Stimulated activated CD4-positive, alpha-beta T cell treated with anti-CD3 and anti-CD28 coated beads, Interleukin-4, amount 100 ng/mL, for 48 hours (primary cell): ENCODE measurements at places on chromosomes 16 and 17.
A peak's percentile ranks its signal among the peaks of the same experiment; 100 is the strongest.

DNA sequence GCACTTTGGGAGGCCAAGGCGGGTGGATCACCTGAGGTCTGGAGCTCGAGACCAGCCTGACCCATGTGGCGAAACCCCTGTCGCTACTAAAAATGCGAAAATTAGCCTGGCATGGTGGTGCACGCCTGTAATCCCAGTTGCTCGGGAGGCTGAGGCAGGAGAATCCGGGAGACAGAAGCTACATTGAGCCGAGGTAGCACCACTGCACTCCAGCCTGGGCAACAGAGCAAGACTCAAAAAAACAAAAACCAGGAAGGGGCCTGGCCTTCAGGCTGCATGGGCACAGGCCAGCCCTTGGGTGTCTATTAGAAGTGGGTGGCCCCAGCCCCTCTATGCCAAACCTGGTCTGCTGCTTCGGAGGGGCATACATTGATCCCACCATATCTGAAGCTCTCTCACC lies 56.0 kb downstream of the PSMD12 start:
- no peak for DNase-seq

- no peak for DNase-seq
Measured at GRCh38 chr16:67805718-67806427, 487 bp downstream of the RANBP10 start.

DNA sequence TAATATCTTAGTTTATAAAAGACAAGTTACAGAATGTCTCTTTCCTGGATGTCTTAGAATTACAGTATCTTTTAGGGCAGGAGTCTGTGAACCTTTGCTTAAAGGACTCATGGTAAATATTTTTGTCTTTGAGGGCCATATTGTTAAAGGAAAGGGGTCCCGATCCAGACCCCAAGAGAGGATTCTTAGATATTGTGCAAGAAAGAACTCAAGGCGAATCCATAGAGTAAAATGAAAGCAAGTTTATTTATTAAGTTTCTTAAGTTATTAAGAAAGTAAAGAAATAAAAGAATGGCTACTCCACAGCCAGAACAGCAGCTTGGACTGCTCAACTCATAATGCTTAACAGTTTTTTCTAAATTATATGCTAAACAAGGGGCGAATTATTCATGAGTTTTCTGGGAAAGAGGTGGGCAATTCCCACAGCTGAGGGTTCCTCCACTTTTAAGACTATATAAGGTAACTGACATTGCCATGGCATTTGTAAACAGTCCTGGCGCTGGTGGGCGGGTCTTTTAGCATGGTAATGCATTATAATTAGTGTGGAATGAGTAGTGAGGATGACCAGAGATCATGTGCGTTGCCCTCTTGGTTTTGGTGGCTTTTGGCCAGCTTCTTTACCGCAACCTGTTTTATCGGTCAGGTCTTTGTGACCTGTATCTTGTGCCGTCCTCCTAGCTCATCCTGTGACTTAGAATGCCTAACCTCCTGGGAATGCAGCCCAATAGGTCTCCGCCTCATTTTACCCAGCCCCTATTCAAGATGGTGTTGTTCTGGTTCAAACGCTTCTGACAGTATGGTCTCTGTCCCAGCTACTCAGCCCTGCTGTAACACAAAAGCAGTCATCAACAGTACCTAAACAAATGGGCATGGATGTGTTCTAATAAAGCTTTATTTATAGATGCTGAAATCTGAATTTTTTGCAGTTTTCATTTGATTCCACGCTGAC lies 53.2 kb downstream of the BMERB1 start:
- DNase-seq, result no peak

- no peak for DNase-seq
Measured at GRCh38 chr17:58575511-58575910, 61.1 kb upstream of the MTMR4 start.

DNA sequence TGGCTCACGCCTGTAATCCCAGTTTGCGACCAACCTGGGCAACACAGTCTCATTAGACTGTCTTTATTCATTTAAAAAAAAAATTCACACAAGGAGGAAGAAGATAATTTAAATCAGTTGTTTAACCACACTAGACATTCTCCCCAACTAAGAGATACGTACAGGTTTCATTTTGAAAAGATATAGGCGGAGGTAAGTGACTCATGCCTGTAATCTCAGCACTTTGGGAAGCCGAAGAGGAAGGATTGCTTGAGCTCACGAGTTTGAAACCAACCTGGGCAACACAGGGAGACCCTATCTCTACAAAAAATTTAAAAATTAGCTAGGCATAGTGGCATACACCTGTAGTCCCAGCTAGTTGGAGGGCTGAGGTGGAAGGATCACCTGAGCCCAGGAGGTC lies 5.3 kb downstream of the CMTM4 start:
- no peak for DNase-seq

DNA sequence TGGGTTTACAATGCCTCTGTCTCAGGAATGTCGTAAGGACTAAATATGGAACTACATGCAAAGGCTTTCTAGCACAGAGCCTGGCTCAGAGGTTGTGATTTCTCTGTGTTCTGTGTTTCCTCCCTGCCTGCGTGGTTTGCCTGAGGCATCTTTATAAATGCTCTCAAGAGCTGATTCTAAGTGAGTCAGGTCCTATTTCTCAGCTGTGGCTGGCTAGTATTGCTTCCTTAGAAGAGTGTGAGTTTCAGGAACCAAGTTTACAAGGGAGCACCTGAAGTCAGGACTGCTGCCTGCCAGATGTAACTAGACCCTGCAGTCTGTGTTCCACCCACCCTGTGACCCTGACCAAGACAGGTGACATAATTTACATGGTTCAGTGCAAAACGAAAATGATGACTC lies 8.0 kb upstream of the CCL1 start:
- DNase-seq, result no peak

GRCh38 chr17:48995974-48996721 lies 1.0 kb upstream of the IGF2BP1 start:
- DNase-seq, result no peak

DNA sequence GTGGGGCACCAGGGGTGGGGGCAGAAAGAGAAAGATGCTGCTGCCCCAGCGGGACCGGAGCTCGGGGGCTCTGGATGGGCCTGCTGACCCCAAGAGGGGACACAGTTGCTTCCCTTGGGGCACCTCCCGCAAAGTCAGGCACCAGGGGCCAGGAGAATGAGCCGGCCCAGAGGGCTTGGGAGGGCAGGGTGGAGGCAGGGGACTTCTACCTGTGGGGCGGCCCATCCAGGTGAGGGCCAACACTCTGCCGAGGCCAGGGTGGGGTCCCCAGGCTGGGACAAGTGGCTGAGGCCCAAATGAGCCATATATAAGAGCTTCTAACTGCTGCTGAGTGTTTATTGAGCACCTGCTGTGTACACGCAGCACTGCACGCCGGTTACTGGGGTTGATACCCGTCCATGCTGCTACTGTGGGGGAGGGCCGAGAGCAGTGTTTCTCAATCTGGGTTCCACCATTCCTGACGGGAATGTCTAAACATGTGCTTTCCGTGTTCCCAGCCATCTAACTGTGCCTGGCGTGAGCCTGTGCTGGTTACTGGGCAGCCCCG lies 211.7 kb upstream of the GSE1 start:
- no peak for DNase-seq

DNA sequence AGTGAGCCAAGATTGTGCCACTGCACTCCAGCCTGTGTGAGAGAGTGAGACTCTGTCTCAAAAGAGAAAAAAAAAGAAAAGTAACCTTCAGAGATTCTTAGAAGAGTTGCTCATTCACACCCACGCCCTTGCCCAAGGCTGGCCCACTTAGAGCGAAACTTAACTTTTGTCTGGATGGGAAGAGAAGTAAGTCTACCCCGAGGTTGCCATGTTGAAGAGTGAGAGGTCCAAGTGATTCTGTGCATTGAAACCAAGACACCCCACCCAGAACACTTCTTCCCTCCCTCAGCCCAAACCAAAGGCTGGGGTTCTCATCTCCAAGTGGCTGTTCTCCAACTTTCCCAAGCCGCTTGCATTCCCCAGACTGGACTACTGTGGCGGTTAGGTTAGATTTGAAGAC lies 2.4 kb upstream of the CISD3 start:
- peak; percentile 68 for DNase-seq

- no peak for DNase-seq
Measured at GRCh38 chr16:27550582-27550920, 607 bp downstream of the KATNIP start.

GRCh38 chr16:89373355-89374110 lies 116.8 kb downstream of the ANKRD11 start:
- no peak for DNase-seq

- no peak for DNase-seq
Measured at GRCh38 chr16:17222871-17223401, 247.8 kb downstream of the XYLT1 start.

DNA sequence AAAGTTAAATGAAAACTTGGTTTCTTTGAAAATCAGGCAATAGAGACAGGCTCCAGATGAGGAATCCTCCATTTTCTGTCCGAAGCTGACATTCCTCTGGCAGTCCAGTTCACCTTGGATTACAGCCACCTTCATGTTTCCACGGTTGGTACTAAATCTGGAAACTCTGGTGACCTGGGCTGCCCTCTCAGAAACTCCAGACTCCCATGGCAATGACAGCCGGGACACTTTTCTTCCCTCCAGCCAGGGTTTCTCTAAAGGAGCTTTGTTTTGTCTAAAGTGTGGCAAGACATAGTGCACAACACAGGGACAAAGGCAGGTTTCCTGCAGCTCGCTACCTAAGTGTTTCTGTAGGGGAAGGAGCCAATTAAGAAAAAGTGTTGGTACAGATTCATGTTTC lies 36.0 kb downstream of the CLUAP1 start:
- no peak for DNase-seq

- no peak for DNase-seq
Measured at GRCh38 chr16:72487283-72487682, 315.3 kb upstream of the PMFBP1 start.

- no peak for DNase-seq
Measured at GRCh38 chr17:81427173-81428120, 32.2 kb downstream of the BAHCC1 start.

DNA sequence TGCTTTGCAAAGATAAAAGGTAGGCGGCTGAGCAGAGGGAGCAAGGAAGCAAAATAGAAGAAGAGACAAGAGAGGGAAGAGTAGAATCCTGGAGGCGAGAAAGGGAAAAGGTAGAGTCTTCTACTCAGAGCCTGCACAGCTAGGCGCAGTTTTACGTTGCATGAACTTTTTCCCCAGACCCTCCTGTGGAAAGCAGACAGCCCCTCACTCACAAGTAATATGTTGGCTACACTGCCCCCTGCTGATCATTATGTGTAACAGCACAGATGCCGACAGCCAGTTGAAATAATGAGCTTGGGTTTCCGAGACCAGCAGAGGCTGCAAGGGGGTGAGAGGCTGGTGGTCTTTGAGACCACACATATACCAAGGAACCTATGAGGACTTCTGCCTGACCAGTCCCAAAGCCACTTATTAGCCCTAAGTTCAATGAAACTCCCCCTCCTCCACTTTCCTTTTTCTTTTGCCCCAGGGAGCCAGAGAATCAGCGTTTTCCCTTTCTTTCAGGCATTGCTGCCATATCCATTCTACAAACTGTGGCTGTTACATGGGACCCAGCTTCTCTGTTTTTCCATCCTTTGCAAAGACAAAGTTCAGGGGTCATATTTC lies 22.5 kb upstream of the CMTR2 start:
- DNase-seq, result no peak

- no peak for DNase-seq
Measured at GRCh38 chr17:17979778-17980177, 7.1 kb downstream of the DRC3 start.

GRCh38 chr16:54928411-54929089 lies 2.1 kb upstream of the IRX5 start:
- DNase-seq, result no peak

DNA sequence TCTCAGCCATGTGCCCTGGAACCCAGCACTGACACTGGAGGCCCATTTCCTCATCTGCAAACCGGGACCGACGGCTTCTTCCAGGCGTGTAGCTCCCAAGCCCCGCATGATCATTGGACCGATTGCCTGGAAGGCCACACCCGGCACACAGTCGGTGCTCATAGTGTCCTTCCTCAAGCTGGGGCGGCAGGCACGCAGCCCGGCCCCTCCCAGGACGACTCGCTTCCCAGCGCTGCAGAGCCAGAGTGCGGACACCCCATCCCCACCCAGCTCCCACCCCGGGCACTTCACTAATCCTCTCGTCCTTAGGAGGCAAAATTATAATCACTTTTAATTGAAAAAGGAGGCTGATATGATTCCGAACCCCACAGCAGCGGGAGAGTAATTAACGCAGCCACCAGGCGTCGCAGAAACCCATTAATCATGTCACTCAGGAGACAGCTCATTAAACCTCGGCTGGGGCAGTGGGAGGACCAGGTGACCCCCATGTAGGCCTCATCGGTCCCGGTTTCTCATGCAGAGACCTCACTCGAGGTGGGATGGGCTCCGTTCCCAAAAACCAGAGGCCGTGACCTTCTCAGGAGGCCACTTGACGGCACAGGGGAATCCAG lies 33.1 kb downstream of the ZNF469 start:
- DNase-seq, result no peak

GRCh38 chr16:69626256-69626655 lies 60.5 kb downstream of the NFAT5 start:
- DNase-seq, result no peak

DNA sequence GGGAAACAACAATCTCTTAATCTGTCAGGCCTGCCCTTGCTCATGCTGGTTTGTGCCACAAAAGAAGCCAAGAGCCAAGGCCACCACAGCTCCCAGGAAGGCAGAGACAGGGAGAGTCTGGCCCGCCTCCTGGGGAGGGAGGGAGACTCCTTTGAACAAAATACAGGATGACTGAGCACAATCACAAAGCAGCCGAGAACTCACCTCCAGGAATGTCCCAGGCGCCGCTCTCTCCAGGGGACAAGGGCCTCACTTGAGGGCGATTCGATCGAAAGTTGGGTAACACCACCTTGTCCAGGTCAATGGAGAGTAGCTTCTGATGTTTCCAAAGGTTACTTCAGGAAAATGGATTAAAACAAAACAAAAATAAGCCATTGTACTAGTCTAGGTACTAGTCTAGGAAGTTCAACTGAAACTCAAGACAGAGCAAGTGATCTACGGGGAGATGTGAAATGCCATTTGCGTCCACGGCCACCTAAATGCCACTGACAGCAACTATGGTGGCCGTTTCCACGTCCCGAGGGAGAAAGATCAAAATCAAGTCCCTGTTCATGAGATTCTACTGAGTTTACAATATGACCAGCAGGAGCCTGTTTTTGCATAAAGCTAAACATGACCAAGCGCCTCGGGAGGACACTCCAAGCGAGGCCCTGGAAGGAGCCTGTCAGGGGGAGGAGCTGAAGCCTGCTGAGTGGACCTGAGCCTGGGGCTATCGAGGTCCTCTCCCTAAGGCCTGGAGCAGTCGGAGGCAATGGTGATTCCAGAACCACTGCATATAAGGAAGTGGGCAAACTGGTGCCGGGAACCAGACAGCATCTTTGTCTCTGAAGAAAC lies 13.4 kb upstream of the SLC38A8 start:
- DNase-seq, result no peak

DNA sequence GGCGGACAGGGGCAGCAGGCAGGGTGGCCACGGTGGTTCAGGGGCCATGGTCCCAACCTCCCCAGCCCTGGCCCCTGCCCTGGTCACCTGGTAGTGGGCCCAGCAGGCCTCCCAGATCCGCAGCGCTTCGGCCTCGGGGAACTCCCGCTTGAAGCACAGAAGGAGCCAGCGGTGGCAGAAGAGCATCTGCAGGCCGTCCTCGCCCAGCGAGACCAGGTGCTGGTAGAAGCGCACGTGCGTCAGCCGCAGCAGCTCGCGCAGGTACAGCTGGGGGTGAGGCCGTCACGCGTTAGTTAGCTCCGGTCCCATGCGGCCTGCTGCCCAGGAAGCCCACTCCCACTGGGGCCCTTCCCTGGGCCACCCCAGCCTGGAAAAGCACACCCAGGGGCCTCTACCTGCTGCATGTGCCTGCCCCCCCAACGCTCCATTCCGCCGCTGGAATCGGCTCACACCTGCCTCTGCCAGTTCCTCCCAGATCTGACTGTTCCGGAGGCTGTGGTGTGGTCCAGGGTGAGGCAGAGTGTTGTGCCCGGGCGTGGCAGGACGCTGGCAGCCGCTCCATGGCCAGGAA lies 90.8 kb downstream of the TBC1D16 start:
- no peak for DNase-seq
